Keratinocyte (primary cell): ENCODE measurements at places on chromosomes 11 and 22. TPM values are rescaled to one million over a fixed set of nuclear protein-coding genes. Genes with fewer than 3 reads are reported as not detected.

HEPN1 gene
- not detected in 3 replicates for polyA plus RNA-seq

ANGPTL5 gene
- 0.03 TPM in 1 of 3 replicates, not detected in the others for polyA plus RNA-seq

ESAM gene
- polyA plus RNA-seq: 0.04 TPM in 2 of 3 replicates, not detected in the other

MS4A1 gene
- 0.06 to 0.82 TPM (median 0.07 TPM) in 3 replicates for polyA plus RNA-seq

CNTF gene
- polyA plus RNA-seq: 0.96 to 1.9 TPM (median 1.3 TPM) in 3 replicates

OR52H1 gene
- polyA plus RNA-seq: 0.15 TPM in 1 of 3 replicates, not detected in the others

MIAT gene
- polyA plus RNA-seq: 0.01 to 0.04 TPM (median 0.02 TPM) in 3 replicates

DNA sequence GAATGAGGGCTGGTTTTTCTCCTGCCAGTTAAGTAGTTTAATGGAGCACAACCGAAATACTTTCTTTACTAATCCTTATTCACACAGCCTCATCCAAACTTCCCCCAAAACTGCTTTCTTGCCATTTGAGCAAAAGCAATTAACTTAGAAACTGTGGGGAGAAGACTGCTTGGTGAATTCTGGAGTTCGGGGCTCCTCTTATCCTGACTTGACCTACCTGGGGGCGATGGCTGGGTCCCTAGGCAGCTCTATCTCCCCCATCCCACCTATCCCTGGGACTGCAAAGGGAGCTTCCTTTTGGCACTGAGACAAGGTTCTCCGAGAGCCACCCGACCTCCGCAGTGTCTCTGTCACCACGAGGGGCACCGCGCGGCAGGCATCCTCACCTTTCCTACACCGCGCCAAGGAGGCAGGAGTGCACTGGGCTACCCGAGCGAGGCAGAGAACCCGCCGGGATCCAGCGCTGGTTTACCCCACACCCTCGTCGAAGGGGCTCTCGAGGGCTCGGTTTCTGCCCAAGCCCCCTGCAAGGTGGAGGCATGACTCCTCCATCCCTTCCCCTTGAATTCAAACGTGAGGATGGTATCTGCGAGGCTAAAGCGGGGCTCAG is 759 bp downstream of the DESI1 start:
- no peak for DNase-seq

DNA sequence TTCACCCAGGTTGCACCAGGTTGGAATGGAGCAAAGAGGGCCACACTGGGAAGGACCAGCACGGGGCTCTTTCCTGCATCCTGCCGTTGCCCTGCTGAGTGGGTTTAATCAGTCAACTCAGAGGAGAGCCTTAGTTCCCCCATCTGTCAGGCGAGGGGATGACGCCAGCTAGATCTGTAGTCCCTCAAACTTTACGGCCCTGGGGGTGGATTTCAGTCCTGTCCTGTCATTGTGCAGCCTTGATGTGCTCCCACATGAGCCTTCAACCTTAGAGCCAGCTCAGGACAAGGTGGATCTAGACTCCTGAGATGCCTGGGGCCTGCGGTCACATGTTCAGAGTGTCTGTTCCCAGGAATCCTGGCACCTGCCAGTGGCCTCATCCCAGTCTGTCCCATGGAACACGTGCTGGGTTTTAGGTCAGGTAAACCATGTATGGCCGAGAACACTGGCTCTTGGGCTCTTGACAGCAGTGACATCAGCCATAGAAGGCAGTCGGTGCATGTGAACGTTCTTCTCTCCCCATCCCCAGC is 104.3 kb downstream of the BCR start:
- DNase-seq: no peak

DNA sequence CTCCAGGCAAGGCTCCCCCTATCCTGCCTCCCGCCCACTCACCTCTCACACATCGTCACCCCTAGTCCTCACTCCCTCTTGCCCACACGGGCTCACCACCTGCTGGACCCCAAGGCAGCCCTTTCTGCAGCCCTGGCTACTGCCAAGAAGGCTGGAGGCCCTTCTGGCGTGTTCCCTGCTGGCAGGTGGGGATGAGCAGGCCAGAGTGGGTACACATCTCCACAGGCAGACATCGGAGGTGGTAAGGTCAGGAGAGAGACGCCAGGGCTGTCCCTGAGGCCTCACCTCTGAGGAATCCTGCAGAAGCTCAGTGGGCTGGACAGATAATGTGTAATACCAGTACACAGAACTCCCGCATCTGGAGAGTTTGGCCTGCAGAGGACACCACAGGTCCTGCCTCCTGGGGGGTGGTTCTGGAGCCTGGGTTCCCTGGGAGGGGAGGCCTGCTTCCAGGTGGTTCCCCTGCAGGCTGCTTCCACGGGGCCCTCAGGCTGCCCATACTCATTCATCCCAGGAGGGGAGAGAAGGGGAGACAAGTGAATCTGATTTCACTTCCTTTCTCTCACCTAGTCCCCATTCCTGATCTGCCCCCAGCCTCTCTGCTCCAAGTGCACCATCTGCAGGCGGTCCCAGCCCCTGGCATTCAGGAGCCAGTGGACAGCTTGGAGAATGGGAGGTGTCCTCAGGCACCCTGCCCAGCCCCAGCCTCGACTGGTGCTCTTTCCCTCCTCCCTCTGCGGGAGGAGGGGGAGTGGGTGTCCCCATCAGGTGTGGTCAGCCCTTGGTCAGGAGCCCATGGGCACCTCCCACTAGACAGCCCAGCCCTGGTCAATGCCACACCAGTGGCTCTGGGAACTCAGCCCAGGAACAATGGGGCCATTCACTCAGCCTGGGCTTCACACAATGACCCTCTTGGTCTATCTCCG is 6.1 kb upstream of the CHST1 start:
- no peak for DNase-seq

- DNase-seq: no peak
Observed at GRCh38 chr22:46079861-46080821, 70.2 kb upstream of the PPARA start.

- DNase-seq: no peak
Observed at GRCh38 chr11:134905517-134905916, 493.5 kb upstream of the B3GAT1 start.

DNA sequence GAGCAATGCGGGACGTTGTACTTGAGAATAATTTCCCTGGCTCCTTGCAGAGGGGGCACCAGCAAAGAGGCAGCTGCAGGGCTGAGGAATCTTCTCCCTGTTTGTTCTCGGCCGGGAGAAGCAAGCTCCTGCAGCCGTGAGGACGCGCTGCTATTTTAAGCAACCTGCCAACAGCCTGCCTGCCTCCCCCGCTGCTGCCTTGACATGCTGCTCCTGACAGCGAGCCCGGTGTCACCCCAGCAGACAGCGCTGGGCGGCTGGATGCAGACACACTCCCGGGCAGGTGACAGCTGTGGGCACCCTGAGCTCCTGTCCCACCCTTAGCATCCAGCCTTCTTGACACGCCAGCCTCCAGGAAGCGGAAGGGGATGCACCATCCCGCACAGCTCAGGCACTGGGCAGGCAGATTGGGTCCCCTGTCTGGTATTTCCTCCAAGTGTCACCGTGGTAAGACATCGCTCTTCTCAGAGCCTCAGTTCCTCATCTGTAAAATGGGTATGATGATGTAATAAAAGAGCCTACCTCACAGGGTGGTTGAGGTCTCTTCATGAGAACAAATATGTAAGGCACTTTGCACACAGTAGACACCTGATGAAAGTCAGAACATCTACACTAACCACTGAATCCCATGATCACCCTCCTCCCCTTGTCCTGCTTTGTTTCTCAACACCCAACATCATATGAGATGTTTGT is 530.6 kb downstream of the MN1 start:
- DNase-seq: no peak

GRCh38 chr22:25360411-25360810 is 141.0 kb downstream of the CRYBB2 start:
- DNase-seq: no peak

DNA sequence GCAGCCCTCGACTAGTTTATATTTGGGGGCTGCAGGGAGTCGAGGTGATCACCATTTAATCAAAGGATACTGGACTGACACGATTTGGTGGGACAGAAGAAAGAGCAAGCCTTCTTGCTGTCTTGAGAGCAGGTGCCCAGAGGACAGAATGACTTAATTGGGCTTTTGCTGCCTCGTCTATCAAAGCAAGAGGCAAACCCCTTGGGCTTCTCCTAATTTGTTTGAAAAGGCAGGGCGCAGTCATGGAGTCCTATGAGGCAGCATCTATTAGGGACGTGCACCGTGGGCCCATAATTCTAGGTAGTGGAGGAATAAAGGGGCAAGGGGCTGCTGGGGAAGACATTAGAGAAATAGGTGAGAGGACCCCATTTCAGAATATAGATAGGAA is 1411.3 kb downstream of the TBC1D22A start:
- no peak for DNase-seq
